ENCODE measurements at places on chromosomes 2 and 18. TPM values are rescaled to one million over a fixed set of nuclear protein-coding genes. Genes with fewer than 3 reads are reported as not detected.

- no peak for DNase-seq
Observed at GRCh38 chr2:55013936-55014335, 36.3 kb downstream of the RTN4 start.

- DNase-seq = no peak
Observed at GRCh38 chr2:16478434-16479210, 187.0 kb downstream of the CYRIA start.

DNA sequence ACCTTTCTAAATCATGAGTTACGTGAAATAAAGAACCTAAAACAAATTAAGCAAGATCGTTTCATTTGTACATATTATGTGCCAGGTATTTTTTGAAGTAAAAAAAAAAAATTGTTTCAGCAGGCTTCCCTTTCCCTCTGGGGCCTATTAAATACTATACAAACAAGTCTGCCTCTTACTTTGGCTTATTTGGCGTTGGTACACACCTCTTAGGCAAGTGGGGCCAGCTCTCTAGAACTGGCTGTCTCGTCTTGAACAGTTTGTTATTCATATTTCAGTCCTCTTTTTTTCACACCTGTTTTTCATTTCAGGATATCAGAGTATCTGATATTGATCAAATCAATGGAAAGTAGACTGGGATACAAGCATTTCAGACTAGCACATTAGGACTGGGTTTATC lies 27.4 kb upstream of the PPP3R1 start:
- DNase-seq = no peak

DNA sequence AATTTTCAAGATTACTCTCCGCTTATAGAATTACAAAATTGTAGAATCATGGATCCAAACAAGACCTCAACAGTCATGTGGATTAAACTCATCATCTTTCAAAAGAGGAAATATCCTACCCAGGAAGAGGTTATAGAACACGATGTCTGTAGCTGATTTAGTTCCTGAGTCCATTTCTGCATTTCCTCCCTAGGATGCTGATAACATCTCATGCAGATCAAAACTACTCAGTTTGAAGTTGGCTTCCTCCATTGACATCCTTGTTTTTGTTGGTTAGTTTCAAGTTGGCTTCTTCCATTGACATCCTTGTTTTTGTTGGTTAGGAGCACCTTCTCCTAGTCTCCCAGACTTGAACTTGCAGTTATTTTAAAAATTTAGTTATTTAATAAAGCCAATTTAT lies 147.5 kb downstream of the PARD3B start:
- DNase-seq = no peak

- DNase-seq = no peak
Observed at GRCh38 chr2:226037526-226037925, 638.0 kb downstream of the NYAP2 start.

DNA sequence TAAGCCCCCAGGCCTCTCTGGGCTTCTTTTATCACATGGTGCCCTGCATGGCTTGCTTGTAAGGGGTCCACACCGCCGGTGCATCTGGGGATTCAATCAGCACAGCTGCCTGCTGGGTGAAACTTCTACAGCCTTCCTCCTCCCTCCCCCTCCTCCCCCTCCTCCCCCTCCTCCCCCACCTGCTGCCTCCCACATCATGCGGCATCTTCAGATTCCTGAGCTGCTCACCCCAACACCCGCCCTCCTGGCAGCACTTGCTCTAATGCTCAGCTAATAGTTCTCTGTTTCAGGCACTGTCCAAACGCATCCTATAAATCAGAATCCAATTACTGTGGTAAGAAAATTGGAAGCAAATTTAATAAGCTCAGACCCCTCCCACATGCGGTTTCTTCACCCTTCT lies 150.7 kb downstream of the GALNT14 start:
- no peak for DNase-seq

- DNase-seq = no peak
Observed at GRCh38 chr18:21980744-21981143, 188.6 kb upstream of the GATA6 start.

GRCh38 chr2:45276914-45277313 lies 267.7 kb upstream of the SIX2 start:
- no peak for DNase-seq

DNA sequence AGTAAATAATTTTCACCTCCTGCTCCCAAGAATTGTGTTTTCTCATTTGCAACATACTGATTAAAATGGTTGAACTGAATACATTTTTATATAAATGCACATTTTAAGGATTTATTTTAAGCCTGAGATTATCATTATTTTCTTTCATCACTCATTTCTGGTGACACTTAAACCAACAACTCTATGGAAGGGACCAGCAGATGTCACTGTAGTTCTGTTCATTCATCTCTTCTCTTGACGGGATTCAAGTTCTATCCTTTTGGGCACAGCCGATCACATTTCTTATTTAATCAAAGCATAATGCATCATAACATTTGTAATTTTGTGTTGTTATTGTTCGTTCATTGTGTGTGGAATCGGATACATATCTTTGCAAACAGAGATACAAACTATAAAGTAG lies 417.9 kb downstream of the HRH4 start:
- DNase-seq = no peak

DNA sequence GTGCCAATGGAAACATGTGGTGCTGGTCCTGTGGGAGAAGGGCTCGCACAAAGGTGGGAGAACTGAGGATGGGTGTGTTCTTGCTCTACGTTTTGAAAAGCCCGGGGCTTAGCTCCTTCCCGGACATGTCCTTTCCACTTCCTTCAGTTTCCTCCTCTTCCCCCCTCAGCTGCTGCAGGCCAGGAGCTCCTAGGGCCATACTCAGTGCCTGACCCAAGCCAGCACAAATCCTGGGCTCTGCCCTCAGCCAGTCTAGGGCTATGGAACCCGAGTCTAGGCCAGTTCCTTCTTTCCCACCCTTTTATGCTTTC lies 1.4 kb upstream of the SIX2 start:
- no peak for DNase-seq

DNA sequence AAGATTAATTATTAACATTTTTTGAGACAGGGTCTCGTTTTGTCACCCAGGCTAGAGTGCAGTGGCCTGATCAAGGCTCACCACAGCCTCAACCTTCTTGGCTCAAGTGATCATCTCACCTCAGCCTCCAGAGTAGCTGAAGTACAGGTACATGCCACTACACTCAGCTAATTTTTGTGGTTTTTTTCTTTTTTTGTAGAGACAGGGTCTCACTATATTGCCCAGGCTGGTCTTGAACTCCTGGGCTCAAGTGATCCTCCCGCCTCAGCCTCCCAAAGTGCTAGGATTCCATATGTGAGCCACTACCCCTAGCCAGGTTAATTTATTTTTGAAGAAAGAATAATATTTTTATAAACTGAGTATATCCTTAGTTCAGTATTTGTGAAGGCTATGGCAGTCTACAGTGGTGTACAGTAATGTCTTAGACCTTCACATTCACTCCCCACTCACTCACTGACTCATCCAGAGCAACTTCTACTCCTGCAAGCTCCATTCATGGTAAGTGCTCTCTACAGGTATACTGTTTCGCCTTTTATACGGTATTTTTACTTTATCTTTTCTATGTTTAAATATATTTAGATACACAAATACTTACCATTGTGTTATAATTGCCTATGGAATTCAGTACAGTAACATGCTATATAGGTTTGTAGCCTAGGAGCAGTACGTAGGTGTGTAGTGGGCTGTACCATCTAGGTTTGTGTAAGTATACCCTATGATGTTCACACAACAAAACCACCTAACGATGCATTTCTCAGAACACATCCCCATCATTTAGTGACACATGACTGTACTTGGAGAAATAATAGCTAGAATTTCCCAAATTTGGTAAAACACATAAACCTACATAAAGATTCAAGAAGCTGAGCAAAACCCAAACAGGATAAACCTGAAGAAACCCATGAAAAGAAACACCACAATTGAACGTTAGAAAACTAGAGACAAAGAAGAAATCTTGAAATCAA lies 38.6 kb downstream of the MGAT4A start:
- no peak for DNase-seq

DNA sequence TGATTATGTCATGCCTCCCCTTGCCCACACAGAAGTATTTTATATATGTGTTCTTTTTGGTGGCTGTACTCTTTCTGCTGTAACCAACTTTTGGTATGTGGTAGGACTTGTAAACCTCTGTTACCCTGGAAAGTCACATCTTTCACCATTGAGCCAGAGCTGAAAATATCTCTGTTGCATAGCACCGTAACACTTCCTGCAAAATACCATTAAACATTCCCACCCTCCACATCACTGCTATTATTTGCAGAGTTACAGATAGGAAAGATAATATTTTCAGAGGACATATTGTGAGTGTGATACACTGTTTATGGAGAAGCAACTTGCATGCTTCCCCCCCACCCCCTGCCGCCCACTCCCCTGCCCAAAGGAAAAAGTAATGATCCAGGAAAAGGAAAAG lies 44.8 kb downstream of the CAB39 start:
- no peak for DNase-seq

FAM228B gene
- total RNA-seq = 32.4 TPM

IL1B gene
- 16.1 TPM for total RNA-seq

FOXI3 gene
- total RNA-seq = not detected

MFSD6 gene
- 130 TPM for total RNA-seq
